ENCODE measurements at places on chromosomes 2 and 18. TPM values are rescaled to one million over a fixed set of nuclear protein-coding genes. Genes with fewer than 3 reads are reported as not detected.

GRCh38 chr18:9199681-9200080 lies 63.1 kb downstream of the ANKRD12 start:
- DNase-seq: no peak

GRCh38 chr18:22641958-22642357 lies 224.2 kb upstream of the CTAGE1 start:
- DNase-seq: no peak

- peak; percentile 50 for DNase-seq
Measured at GRCh38 chr2:85999061-85999831, 106.4 kb downstream of the POLR1A start.

DNA sequence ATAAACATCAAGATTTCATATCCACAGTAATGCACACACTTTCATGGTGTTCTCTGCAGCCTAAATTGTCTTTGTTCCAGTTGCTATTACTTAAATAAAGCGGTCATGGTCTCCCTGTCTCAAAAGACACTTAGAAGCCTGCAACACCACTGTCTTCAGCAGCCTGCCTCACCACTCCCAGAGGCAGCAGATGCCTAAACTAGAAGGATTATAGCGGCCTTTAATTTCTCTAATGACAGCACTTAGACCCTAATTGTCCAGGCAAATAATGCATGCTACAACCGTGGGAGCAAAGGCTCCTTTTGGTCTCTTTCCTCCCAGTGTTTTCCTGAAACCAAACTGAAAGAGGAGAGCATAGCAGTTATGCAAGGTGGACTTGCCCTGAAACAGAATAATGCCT lies 248.8 kb upstream of the SLC39A10 start:
- DNase-seq: no peak

GRCh38 chr18:58845928-58846724 lies 18.6 kb upstream of the ZNF532 start:
- DNase-seq: no peak

DNA sequence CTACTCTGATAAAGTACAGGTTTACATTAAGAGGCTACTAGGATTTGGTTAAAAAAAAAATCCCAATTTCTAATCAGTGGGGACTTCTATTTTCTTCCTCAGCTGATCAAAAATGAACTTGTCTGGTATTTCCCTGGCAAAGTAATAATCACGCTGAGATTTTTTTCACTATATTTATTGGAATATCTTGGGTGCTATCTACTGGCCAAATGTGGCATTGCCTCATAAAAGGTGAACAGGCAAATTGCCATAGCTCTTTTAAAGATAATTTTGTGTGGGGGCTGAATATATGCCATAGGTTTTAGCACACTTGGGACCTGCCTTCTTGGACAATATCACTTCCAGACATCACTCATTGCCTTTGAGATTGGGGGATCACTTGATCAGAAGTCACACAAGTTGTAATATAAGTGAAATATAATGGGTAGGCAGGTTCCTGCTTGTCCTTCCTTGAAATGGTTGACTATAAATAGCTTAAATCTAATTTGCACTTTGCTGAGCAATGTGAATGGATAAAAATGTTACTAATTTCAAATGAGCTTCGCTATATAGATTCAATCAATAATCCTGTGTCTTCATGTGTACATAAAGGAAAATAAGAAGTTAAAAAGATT lies 7.0 kb upstream of the NXPH2 start:
- no peak for DNase-seq

DNA sequence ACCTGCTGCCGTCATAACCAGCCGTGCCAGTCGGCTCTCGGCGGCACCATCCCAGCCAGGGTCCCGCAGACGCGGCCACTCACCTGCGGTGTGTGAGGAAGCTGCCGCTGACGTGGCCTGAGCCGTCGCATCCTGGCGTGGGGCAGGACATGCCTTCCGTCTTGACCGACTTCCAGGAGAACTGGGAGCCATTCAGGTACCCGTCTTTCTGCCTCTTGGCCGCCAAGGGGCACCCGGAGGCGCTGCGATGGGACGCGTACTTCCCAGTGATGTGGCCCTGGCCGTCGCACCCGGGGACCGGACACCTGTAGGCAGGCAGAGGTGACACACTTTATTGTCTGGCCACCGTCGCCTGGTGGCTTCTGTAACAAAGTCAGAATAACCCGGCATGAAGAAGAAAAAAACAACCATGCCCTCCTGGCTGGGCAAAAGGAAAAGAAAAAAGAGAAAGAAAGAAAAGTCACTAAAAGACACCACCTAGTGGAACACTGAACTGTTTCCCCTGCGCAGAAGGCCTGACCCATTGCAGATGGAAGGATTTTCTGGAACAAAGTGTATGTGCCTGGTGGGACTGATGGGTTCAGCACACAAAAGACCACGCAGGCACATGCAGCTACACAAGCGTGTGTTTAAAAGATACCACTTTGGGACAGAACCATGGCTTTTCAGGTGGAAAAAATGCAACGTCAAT lies 94.9 kb upstream of the PXDN start:
- DNase-seq: no peak

DNA sequence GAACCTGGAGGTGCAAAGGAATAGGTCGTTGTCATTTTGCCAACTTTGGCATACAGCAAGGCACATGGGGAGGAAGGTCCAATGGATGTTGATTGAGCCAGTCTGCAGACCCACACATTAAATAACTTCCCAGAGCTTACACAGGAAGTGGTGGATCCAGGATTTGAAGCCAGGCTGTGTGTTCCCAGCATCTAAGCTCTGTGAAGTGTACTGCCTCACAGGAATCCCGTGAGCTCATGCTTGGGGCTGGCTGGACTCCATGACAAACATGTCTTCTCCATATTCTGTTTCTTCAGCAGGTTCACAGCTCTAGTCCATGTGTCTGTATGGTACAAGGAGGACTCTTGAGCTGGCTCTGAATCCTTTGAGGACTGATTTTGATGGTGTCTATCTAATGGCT lies 63.9 kb downstream of the KLHL29 start:
- DNase-seq: no peak

DNA sequence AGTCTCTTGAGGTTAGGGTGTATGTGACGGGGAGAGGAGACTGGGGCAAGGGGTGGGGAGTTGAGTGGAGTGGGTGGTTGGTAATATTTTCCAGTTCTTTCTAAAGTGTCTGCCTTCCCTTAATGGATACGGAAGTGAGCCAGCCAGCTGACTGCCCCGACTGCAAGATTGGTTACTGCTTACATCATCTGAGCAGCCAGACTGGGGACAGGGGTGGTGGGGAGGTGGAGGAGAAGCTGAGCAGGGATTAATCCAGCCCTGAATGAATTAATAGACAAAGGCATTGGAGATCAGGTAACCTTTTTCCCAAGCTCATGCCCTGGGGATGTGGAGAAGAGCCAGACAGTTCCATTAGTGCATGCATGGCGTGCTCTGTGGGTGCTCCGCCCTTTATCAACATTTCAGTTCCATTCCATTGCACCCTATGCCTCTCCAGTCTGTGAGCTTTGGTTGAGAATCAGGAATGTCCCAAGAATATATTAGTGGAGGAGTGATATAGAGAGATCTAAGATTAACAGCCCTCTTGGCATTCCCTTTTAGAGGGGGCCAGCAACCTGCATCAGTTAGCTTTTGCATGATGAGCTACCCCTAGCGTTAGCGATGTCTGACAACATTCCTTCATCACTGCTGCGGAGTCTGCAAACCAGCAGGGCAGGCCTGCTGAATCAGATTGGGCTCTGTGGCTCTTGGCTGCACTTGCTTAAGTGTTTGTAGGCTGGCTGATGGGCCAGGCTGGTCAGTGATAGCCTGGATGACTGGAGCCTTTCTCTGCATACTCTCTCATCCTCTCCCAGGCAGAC lies 67.4 kb downstream of the TNP1 start:
- DNase-seq: no peak

GRCh38 chr2:173955004-173955403 lies 10.2 kb downstream of the SP3 start:
- no peak for DNase-seq

DNA sequence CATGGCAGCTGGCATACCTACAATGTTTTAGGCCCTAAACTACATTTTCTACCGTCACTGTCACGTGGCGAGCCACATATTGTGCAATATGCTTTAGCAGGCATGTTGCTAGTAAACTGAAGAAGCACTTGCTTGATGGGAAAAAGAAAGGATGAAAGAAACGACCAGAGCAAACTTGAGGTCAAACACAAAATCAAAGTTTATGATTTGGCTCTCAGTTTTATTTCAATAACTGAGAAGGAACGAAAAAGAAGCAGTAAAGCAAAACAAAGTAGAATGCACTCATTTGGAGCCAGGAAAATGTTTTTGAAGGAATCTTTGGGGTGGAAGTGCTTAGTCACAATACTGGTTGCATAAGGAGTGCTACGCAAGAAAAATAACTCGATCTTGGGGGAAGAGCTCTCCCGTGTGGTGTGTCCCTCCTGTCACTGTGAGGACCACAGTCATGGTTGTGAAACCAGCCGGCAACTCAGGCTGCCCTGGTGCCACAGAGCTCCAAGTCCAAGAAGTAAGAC lies 349.8 kb downstream of the RBM43 start:
- no peak for DNase-seq

DNA sequence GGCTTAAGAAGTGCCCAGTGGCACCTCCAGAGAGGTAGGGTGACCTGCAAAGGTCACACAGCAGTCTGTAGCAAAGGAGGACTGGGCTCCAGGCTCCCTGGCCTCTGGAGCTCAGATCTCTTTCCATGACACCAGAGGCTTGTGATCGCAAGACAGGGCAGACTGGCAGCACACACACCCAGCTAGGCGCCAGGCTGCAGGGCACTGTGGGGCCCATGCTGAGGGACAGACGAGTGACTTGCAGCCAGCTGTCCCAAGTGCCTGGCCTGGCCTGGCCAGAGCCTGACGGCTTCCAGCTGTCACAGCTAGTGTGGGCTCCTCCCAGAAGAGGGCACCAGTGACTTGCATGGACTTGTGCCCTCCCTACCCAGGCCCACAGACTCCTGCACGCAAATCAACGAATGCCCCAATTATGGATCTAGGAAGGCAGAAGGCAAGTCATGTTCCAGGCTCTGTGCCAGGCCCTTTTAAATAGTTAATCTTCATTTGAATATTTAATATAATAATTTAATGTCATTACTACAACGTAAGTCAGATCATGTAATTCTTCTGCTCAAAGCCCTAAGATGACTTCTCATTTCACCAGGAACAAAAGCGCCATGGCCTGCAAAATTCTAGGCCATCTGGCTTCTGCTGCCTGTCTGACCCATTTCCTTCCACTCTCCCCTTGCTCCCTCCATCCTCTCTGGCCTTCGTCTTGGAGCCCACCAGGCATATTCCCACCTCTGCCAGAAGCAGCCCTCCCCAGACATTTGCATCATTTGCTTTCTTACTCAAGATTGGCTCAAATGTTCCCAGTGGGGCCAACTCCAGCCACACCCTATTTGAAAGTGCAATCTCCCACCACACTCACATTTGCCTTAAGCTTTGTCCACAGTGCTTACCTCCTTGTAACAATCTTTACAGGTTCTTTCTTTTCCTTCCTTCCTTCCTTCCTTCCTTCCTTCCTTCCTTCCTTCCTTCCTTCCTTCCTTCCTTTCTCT lies 3.7 kb upstream of the SPEG start:
- no peak for DNase-seq

- DNase-seq: no peak
Measured at GRCh38 chr2:86000938-86001312, 104.8 kb downstream of the POLR1A start.

- no peak for DNase-seq
Measured at GRCh38 chr2:199471443-199472057, 13.8 kb upstream of the SATB2 start.

GRCh38 chr2:172103471-172104272 lies 972 bp upstream of the DLX2 start:
- peak; percentile 62 for DNase-seq

GRCh38 chr2:75986617-75987016 lies 275.9 kb upstream of the GCFC2 start:
- no peak for DNase-seq

DNA sequence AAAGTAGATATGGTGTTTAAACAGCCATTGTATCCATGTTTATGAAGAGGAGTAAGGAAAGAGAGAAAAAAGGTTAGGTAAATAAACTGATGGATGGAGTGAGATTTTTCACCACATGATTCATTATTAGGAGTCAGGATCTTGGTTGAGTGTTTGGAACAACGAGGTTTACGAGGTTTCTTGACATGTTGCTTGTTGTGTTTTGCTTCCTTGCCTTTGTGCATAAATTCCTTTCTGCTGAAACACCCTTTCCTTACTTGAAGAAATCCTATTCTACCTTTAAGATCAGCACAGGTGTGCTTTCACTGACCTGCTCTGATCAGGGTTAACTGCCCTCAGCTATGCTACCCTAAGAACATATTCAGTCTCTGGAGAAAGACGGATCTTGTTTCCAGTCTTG lies 66.6 kb downstream of the EFEMP1 start:
- no peak for DNase-seq

- no peak for DNase-seq
Measured at GRCh38 chr2:69902213-69902922, 8.6 kb downstream of the SNRNP27 start.

GRCh38 chr2:232296776-232297525 lies 81.6 kb upstream of the ALPP start:
- no peak for DNase-seq

DNA sequence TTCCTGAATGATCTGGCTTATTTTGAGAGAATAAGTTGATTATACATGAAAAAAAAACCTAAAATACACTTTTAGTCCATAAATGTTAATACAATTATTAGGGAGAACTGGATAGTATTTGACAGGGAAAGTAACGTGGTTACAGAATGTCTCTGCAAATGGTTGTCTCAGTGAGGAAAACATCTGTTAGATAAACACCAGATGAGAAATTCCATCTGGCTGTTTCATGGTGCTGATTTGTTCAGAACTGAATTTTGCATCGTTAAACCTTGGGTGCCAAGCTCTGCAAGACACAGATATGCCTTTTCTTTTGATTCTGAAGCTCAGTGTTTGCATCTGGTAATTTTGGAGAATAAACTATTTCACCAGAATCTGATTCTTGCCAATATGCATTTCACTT lies 90.4 kb downstream of the SCN3A start:
- no peak for DNase-seq

Gene LIPG
- total RNA-seq: 0.88 TPM

Gene DNAJC10
- total RNA-seq: 69.5 TPM

Gene KCNIP3
- not detected for total RNA-seq

Gene PAPOLG
- 22.2 TPM for total RNA-seq

Gene KCNE4
- not detected for total RNA-seq

Data from activated T-helper 1 cell treated with anti-CD3 and anti-CD28 coated beads, Interleukin-12 subunit alpha, Interleukin-12 subunit beta, Interleukin-2, Interleukin-4 antibody, amounts not matched to agents 30 ng/mL and 10 ng/mL and 1 ng/mL, durations not matched to agents 14 hours and 24 hours and 36 hours (primary cell).